ENCODE measurements at places on chromosomes 11 and 22.

DNA sequence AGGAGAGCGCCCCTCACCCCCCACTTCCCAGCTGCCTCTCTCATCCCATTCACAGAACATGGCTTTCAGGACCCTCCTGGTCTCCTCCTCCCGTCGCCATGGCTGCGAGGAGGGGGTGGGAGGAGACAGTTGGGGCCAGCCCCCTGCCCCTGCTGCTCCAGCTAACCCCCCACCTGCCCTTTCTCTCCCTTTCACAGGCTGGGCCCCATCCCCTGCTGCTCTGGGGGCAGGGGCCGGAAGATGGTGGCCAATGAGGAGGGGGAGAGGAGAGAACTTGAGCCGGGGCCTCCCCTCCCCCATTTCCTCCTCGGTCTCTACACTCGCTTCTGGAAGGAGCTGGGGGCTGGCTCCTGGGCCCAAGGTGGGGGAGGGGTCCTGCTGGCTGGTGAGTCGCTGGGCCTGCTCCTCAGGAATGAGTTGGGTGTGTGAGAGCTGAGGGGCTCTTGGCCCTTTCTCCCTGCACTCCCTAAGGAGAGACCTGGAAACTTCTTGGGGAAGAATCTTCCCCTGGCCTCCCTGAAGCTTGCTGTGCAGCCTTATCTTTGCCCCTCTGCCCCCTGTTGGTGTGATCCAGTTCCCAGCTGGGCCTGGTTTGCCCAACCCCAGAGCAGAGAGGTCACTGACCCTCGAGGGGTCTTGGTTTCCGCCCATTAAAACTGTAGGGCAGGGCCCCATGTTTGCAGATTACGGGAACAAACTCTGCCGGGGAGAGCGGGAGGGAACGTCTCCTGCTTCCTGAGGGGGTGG is 10.2 kb downstream of the YPEL4 start:
- H3K4me1 ChIP-seq, result peaks cover 13% of the 10 kb centered on the region
- peaks cover 20% of the 10 kb centered on the region for H3K27me3 ChIP-seq
- no peak for DNase-seq
- H3K27ac ChIP-seq, result no peak overlapping the region
- no peaks in the 10 kb centered on the region for H3K36me3 ChIP-seq

- H3K27ac ChIP-seq, result no peak overlapping the region
- no peaks in the 10 kb centered on the region for H3K4me1 ChIP-seq
- H3K27me3 ChIP-seq, result peaks cover 9% of the 10 kb centered on the region
Measured at GRCh38 chr11:11579012-11579988, 42.5 kb downstream of the GALNT18 start.

GRCh38 chr11:113689768-113690618 is 16.1 kb downstream of the TMPRSS5 start:
- peaks cover 5% of the 10 kb centered on the region for H3K4me1 ChIP-seq
- peaks cover 3% of the 10 kb centered on the region for H3K36me3 ChIP-seq
- no peak overlapping the region for H3K27ac ChIP-seq
- no peak for DNase-seq

- peaks cover 22% of the 10 kb centered on the region for H3K36me3 ChIP-seq
- peak overlapping the region; percentile 52 for H3K4me3 ChIP-seq
- no peak for DNase-seq
- no peak overlapping the region for H3K27ac ChIP-seq
- H3K4me1 ChIP-seq, result peaks cover 14% of the 10 kb centered on the region
- H3K27me3 ChIP-seq, result no peaks in the 10 kb centered on the region
Measured at GRCh38 chr11:75474878-75475766, 42.1 kb upstream of the KLHL35 start.

- no peak for DNase-seq
- no peak overlapping the region for H3K27ac ChIP-seq
- no peaks in the 10 kb centered on the region for H3K27me3 ChIP-seq
- no peaks in the 10 kb centered on the region for H3K4me1 ChIP-seq
- H3K36me3 ChIP-seq, result no peaks in the 10 kb centered on the region
Measured at GRCh38 chr11:80598905-80599304, 1158.1 kb upstream of the TENM4 start.

DNA sequence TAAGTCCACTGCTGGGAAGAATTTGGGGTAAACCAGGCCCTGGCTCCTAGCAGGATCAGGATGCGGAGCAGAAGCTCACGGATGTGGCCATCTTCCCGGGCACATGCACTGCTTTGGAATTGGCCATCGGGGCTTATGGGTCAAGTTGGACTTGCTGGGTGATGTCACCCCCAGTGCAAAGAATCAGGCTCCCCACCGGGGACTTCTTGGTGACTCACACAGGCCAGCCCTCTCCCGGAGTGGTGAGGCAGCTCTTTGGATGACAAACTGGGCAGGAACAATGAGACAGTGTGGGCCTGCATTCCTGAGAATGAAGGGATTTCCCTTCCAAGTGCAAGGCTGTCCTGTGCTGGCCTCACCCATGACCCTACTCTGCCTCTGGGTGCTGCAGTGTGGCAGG is 128.8 kb upstream of the ANO1 start:
- H3K27me3 ChIP-seq, result peaks cover 8% of the 10 kb centered on the region
- H3K27ac ChIP-seq, result no peak overlapping the region
- DNase-seq, result no peak
- H3K4me3 ChIP-seq, result no peak overlapping the region

GRCh38 chr22:19779011-19779421 is 18.4 kb downstream of the TBX1 start:
- DNase-seq, result no peak
- no peak overlapping the region for H3K4me3 ChIP-seq

GRCh38 chr11:72375241-72375960 is 58.9 kb downstream of the CLPB start:
- H3K27ac ChIP-seq, result no peak overlapping the region
- H3K27me3 ChIP-seq, result no peaks in the 10 kb centered on the region

Measured in memory B cell (primary cell).